GM04504 (cell line): ENCODE measurements at places on chromosomes 2 and 18.

DNA sequence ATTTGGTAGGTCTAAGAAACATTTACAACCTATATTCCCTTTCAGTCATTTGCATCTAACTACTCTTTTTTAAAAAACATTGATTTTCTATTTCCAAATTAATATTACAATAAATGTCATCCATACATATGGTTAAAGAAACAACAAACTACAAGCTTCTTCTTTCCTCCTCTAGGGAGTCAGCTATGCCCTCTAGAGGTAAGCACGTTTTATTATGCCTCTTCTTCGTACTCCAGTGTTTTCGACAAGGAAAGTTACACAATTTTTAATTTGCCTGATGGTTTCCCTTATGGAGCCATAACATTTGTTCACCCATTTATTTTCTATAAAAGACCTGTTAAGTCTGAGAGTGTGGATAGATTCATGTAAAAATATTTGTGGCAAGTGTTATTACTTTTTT is 183.4 kb upstream of the CDH7 start:
- DNase-seq: no peak

GRCh38 chr2:85631316-85631715 is 15.3 kb downstream of the USP39 start:
- DNase-seq: no peak

GRCh38 chr2:26532301-26533250 is 54.7 kb upstream of the OTOF start:
- DNase-seq: no peak

DNA sequence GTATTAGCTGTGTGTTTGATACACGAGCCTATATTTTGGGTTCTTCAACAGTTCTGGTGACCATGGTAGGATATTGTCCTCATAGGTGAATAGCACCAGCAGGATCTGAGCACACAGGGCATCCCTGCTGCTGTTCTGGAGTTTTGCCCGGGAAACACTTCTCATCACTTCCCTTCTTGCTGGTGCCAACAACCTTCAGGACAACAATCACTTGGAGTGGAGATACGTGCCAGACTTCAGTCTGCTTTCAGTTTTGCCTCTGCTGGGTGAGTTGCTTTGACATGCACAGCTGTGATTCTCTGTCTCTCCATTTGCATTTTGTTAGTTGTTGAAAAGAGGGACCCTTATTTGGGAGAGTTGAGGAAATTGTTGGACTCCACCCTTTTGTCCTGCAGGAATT is 1347.2 kb upstream of the DDX18 start:
- DNase-seq: no peak

DNA sequence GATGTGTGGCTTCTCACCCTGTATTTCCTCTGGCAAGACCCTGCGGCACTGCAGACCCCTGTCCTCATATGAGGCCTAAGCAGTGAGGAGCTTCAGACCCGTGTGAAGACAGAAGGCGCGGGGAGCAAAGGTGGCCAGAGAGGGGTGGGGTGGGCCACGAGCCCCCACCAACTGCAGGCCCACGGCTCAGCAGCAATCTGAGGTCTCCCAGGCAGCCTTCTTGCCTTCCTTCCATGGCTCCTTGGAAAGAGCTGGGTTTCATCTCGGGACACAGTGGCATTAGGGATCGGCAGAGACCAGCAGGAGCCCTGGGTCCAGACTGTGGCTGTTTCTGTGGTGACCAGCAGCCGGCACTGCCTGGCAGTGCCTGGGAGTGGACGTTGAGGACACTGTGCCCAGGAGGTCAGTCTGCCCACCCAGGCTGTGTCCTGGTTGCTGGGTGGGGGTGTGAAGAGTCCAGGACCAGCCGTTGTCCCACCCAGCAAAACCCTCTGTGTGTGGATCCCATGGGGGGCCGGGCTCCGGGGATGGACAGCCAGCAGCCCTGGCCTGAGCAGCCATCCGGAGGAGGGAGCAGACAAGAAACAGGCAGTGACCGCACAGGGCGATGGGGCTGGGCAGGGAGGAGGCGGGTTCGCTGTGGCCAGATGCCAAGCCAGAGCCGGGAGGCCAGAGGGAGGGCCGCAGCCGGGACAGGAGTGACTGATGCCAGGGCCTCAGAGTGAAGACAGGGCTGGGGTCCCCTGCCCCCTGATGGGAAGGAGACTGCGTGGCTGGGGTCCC is 73.8 kb downstream of the RRM2 start:
- DNase-seq: no peak

- no peak for DNase-seq
Measured at GRCh38 chr18:74611765-74612164, 14.1 kb downstream of the ZNF407 start.

GRCh38 chr2:19759880-19760279 is 141.9 kb downstream of the TTC32 start:
- no peak for DNase-seq

DNA sequence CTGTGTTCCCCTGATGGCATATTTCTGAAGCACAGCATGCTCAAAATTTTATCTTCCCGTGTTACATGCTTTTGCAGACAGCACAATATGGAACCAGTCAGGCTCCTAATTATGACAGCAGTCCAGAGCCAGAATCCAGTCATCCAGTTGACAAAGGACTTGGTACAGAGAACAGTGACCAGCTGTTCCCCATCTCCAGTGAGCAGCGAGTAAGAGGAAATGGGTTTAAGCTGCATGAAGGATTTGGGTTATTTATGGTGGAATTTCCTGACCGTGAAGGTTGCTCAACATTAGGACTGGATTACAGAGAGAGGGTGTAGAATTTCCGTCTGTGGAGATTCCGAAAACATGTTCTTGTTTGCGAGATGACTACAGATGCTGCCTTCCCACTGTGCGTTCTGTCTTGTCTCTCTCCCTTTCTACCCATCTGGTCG is 24.4 kb downstream of the SGPP2 start:
- DNase-seq: peak; percentile 92

GRCh38 chr2:61834893-61835292 is 19.0 kb downstream of the FAM161A start:
- no peak for DNase-seq

GRCh38 chr2:12352889-12353288 is 363.8 kb upstream of the TRIB2 start:
- no peak for DNase-seq

GRCh38 chr2:120785228-120785966 is 49.7 kb downstream of the GLI2 start:
- DNase-seq: no peak

GRCh38 chr2:166127217-166128155 is at the start of gene SCN1A:
SCN1A (minus strand) TSS chr2:166128020; CDS start chr2:166073621, 54,399 bp downstream.
- DNase-seq: no peak

DNA sequence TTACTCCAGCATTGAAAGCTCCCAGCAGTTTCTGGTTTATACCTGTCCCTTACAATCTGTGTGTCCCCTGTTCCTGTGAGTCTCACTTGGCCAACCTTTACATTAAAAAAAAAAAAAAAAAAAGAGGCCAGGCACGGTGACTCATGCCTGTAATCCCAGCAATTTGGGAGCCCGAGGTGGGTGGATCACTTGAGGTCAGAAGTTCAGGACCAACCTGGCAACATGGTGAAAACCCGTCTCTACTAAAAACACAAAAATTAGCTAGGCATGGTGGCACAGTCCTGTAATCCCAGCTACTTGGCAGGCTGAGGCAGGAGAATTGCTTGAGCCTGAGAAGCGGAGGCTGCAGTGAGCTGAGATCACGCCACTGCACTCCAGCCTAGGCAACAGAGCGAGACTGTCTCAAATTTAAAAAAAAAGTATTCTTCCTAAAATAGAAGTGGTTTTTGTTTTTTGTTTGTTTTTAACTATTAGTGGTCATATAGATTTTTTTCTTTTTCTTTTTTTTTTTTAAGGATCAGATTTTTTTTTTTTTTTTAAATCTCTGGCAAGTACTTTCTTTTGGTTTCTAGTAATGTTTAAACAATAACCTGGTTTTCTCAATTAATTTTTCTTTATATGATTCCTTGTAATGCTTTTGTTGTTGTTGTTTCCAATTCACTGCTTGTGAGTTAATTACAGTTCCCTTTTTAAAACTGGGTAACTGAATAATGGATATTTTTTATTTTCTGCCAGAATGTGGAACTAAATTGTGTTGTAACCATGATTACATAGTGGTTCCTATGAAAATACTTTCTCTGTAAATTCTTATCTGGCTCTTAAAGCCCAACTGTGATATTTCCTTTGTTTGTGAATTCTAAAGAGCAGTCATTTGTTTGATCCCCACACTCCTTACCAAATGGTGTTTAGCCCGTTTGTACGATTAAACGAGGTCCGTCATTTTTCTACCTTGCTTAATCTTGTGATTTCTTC is 116.8 kb downstream of the CTAGE1 start:
- DNase-seq: no peak

GRCh38 chr18:56083097-56083521 is 495.1 kb upstream of the TCF4 start:
- DNase-seq: no peak

- no peak for DNase-seq
Measured at GRCh38 chr2:59756150-59756549, 797.3 kb downstream of the BCL11A start.

- DNase-seq: no peak
Measured at GRCh38 chr18:6414723-6415417, at the start of gene L3MBTL4. L3MBTL4 (minus strand) TSS chr18:6414911; CDS start chr18:6311625, 103,286 bp downstream.

- peak; percentile 66 for DNase-seq
Measured at GRCh38 chr2:169479257-169480078, at the start of gene BBS5. BBS5 (plus strand) TSS chr2:169479494; CDS start chr2:169479554, 60 bp downstream.
